ENCODE measurements at places on chromosomes 3 and 15.

DNA sequence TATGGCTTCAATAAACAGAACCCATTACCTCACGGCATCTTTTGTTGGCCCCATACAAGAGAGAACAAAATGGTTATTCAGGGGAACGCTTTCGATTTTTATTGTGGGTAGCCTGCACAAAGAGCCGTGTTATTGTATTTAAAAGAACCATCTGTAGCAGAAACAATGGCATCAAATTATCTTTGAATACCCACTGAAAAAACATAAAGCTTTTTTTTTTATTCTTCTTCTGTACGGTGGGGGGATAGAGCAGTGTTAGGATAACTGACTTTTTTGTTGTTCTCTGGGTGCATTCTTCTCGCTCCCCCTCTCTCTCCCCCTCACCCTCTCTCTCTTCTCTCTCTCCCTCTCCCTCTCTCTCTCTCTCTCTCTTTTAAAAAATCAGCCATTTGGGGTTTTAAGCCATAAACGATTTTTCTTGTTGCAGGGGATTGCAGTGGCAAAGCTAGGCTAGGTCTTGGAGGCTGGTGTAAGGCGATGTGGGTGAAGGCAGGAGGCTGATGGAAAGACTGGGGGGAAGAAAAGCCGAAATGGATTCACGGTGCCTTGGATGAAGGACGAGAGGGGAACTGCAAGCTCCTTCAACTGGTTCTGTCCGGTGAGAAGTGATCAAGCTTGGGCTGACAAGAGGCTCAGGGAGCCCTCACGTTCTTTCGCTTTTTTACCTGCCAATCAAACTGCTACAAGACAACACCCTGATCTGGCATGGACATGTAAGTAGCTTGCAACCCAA, 12.4 kb upstream of the SOX2 start:
- no peak for DNase-seq

- peak; percentile 81 for DNase-seq
Measured at GRCh38 chr3:122680475-122681283, at the start of gene PARP14. TSS of gene PARP14 (plus strand) at chr3:122680839. CDS start at chr3:122680884, 45 bp downstream.

GRCh38 chr3:96994988-96995387, 180.6 kb downstream of the EPHA6 start:
- DNase-seq = no peak

DNA sequence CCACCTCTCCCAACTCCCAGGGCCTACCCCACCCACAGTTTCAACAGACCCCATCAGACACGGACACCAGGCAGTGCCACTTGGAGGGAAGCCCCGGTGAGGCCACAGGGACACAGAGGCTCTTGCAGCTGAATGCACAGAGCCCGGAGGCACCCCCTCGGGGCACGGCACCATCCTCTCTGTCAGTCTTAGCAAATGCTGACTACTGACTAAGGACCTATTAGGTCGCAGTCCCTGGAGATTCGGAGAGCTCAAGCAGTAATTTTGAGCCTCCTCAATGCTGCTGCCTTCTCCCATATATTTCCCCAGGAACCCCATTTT, 79.9 kb downstream of the VGLL4 start:
- DNase-seq = no peak

DNA sequence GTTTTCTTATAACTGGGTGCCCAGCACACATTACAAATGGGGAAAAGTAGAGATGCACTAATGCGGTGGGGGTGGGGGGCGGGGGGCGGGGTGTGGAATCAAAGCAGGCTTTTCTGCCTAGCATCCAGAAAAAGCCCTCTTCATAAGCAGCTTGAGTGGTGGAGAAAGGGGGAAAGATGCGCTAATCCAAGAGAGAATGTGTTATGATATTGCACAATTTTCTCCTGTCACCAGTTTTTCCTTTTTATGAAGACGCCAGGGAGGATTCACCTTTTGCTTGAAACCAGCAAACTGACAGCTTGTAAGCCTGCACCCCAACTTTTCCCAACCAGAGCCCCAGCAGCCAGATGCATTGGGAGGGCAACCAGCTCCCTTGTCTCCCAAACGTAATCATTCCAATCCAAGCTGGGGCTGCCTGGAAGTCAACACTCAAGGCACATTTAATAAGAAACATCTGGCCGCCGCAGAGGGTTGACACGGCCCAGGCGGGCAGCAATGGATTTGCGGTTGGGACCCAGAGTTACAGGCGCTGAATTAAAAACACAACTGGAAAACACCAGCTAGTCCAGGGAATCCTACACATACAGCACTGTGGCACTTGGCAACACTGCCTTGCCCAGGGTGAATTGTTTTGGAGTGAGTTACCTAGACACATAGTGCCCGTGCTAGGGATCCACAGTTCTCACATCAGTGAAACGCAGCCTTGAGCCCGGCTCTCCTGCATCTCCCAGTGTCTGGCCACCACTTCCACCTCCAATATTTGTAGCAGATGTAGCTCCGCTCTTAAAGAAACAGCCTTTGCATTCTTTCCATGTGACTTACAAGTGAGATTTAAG, 218.5 kb upstream of the PRICKLE2 start:
- peak; percentile 72 for DNase-seq

GRCh38 chr3:187746442-187747281, 1.4 kb upstream of the BCL6 start:
- peak; percentile 44 for DNase-seq

DNA sequence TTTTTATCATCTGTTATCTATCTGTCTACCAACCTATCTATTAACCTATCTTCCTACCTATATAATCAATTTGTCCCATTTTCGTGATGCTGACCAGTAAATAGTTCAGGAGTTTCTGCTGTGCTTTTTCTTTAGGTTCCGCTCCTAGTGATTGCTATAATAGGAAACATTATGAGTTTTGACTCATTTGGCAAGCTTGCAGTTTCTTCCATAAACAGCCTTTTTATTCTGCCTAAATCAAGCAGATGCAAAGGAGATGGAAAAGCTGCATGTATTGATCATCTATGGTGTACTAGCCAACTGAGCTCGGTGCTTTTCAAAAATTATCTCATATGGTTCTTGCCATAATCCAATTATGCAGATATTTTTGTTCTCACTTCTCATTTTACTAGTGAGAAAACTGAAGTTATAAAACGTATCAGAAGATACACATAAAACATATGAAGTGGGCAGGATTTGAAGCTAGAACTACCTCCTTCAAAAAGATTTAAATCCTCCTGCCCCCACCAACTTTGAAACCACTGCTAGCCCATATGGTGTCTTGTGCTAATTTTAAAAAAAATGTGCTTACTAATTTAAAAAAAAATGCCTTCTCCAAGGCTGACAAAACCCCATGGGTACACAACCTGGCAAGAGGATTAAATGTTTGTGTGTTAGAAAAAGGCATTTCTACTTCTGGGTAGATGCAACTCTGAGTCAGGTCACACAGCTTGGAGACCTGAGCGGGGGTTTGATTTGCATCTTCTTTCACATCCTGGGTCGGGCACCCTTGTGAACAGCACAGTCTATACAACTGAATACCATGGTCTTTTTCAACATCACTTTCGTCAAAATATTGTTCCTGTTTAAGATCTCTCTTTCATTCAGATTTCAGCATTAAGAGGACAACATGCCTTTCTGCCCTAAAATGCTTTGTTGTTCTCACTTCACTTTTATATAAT, 267.0 kb downstream of the CHL1 start:
- no peak for DNase-seq

GRCh38 chr15:45431511-45431910, 53.2 kb upstream of the GATM start:
- DNase-seq = no peak

GRCh38 chr15:58182460-58183163, 44.4 kb downstream of the AQP9 start:
- DNase-seq = peak; percentile 57

GRCh38 chr15:89656116-89656815, 999 bp upstream of the KIF7 start:
- DNase-seq = no peak

All from femur (tissue), 1 donor.